Uterus (tissue), 4 donors: ENCODE measurements at places on chromosomes 7 and 10.

GRCh38 chr7:122132341-122132740, 11.7 kb downstream of the AASS start:
- no peak for DNase-seq

DNA sequence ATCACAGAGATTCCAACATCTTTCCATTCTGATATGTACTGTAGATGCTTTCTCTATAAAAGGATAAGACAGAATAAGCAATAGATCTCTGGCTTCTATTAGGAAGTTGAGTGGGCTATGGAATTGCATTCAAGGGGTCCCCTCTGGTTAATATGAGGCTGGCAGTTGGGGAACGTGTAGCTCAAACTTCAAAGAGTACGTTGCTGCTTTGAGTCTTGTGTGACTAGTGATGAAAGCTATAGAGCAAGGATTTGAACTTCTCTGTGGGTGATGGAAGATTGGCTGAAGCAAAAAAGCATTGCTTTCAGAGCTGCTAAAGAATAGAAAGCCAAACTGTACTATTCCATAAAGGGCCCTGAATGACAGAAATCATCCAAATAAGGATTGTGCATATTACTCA, 6.4 kb downstream of the WEE2 start:
- DNase-seq, result no peak

- DNase-seq, result no peak
Observed at GRCh38 chr10:99358101-99358500, 28.9 kb downstream of the CNNM1 start.

- DNase-seq, result no peak
Observed at GRCh38 chr10:115957012-115957399, 316.0 kb downstream of the GFRA1 start.

DNA sequence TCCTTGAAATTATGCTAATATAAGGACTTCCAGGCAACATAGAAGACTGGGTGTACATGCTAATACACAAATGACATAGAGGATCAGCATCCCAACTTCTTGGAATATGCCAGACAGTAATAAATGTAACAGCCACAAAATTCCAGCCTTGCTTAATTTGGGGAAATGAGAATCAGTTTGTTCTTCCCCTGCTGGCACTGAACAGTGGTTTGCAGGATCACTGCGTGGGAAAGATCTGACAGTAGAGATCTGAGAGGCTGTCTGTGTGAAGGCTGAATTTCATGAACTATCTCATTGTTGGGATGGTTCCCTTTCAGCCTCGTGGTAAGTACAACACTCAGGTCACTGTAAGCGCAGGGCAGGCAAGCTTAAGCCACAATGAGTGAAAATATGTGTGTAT, 1078.0 kb downstream of the LRMDA start:
- DNase-seq, result no peak

DNA sequence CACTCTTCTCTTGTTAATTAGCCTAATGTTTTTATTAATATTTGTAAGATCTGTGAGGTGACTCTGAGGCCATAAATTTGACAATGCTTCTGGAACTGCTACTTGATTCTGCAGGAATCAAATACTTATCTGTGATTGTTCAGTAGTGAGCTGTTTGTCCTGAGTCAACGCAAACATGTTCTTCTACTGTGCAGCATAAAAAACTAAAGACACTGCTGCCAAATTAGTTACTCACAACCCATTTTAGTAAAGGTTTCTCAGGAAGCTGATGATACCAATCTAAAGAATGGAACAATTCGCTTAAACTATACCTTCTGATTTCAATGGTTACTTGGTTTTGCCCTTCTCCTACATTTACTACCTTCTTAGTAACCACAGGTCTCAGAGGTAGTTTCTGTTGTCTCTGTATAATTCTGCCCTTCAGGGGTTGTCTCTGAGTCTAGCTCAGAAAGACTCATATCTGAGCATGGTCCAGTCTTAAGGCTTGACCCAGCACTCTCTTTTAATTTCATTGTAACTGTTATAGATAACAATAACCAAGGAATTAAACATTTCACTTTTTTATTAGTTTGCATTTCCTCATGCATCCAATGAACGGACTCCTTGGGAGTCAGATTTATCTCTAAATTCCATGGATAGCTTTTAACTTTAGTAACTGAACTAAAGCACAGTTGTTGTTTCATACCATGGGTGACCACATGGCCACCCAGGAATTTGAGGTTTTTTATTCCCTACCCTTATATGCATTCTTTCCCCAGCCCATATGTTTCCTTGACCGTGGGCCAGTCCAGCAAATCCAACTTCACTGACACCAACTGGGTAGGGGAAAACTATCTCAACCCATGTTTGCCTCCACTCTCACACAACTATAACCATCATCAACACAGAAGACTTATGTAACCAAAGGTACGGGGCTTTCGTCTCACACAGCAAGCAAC, 309.5 kb upstream of the TEX47 start:
- no peak for DNase-seq

DNA sequence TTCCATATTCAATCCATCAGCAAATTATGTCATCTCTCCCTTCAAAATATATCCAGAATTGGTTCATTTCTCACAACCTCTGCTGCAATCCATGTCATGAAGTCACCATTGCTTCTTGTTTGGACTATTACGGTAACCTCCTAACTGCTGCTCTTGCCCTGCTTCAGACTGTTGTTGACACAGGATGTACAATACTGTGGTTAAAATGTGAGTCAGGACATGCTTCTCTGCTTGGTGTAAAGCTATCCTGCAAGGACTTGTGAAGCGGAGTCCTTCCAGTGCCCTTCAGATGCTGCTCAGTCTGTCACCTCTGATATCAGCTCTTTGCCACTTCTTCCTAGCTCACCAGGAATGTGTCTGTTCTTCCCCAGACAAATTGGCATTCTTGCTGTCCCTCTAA, 10.4 kb upstream of the NXPH1 start:
- DNase-seq, result no peak

DNA sequence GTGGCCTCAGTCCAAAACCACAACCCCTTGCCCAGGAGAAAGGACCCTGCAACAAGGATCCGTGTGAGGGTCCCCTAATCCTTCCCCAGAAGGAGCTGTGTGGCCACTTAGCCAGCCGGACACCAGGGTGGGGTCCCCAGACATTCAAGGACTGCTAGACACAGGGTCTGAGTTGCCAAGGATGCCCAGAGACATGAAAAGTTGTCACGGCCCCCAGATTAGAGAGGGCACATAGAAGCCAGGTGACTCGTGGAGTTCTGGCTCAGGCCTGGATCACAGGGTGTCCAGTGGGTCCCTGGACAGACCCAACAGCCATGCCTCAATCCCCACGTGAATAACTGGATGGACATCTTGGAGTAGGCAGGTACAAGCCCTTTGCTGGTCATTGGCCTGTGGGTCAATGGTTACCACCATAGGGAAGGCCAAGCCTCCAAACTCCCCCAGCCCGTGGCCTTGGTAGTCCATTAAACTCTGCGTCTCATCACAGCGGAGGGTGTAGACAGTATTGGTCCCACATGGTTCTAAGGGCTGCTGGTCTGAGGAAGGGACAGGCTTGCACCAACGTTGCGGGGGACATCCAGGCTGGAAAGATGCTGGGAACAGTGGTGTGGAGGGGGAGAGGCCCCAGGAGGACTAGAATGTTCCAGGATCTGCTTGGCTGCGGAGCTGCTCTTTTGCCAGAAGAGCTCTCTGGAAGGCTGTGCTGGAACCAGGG, 205.9 kb upstream of the PPP2R2D start:
- DNase-seq, result no peak

GRCh38 chr10:31074722-31075086, 43.0 kb upstream of the ZNF438 start:
- DNase-seq, result no peak

DNA sequence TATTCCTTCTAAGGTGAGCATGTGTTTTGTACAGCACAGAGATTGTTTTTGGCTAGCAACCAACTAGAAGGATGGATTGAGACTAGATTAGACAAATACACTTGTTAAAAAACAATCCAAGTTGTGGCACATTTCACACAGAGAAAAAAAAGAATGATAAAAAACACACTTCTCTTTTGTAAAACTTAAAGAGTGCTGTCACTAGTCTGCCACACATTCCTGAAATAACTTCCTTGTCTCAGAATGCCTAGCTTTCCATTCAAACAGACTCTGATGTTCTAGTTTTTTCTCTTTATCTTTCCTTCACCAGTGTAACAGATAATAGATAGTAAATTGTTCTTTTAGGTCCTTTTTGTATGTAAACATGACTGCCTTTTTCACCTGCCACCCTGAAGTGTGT, 11.4 kb downstream of the DLD start:
- DNase-seq, result no peak

DNA sequence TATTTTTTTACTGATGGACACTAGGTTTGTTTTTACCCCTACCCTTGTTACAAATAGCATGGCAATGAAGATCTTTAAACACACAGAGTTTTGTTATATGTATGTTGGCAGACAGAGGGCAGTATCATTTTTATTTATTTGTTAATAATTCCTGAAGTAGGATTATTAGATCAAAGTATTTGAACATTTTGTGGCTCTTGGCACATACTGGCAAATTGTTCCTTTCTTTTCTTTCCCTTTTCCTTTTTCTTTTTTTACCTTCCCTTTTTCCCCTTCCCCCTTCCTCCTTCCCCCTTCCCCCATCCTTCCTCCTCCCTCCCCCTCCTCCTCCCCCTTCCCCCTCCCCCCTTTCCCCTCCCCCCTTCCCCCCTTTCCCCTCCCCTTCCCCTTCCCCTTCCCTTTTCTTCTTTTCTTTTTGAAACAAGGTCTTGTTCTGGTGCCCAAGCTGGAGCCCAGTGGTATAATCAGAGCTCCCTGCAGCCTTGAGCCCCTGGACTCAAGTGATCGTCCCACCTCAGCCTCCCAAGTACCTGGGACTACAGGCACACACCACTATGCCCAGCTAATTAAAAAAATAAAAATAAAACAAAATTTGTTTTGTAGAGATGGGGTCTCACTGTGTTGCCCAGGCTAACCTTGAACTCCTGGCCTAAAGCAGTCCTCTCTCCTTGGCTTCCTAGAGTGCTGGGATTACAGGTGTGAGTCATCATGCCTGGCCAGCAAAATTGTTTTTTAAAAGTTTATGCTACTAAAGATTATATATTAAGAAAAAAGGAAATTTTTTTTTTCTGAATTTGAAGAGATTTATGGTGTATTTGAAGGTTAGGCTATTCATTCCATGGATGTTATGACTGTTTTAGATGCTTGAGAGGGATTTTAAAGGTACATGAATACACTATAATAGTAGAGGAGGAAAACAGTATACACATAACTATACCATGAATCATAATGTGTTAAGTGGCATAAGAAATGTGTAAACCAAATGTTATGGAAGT, 39.3 kb downstream of the SEPTIN7 start:
- DNase-seq, result no peak

GRCh38 chr10:79066411-79067240, 2.1 kb upstream of the ZMIZ1 start:
- no peak for DNase-seq

GRCh38 chr10:5518143-5518542, 6.6 kb upstream of the CALML3 start:
- no peak for DNase-seq

- no peak for DNase-seq
Observed at GRCh38 chr7:74542558-74543117, 88.9 kb downstream of the GTF2IRD1 start.

- no peak for DNase-seq
Observed at GRCh38 chr10:100510533-100511308, 8.9 kb downstream of the SEC31B start.

- no peak for DNase-seq
Observed at GRCh38 chr10:21130108-21130507, 233.0 kb upstream of the NEBL start.

- no peak for DNase-seq
Observed at GRCh38 chr10:28637346-28637745, 40.0 kb upstream of the BAMBI start.

DNA sequence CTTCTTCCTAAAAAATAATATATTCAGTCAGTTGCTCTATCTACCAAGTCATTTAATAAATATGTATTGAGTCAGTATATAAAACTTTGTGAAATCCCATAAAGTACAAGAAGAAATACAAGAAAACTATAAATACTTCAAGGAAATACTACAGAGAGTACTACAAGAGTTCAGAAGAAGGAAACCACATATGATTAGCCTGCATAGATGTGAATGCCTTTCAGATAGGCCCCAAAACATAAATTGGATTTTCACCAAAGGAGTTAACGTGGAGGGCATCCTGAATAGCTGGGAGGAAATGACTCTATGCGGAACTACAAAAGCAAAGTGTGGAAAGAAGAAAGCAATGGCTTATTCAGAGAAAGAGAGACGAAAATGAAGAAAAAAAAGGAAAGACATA, 120.1 kb downstream of the LRRN3 start:
- DNase-seq, result no peak

- no peak for DNase-seq
Observed at GRCh38 chr10:71294856-71295255, 24.2 kb upstream of the SLC29A3 start.

DNA sequence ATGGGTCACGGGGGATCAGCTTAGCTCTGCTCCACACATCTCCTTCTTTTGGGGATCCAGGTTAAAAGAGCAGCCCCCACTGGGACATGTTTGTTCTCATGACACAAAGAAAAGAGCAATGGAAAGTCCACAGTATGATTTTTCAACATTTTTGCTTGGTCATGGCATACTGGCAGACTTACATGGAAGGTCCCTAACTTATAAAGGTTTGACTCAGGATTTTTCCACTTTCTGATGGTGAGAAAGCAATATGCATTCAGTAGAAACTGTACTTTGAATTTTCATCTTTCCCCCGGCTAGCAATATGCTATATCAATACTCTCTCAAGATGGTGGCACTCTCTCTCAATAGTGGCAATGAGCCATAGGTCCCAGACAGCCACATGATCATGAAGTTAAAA, 227.7 kb upstream of the LRRN3 start:
- no peak for DNase-seq

GRCh38 chr7:42672339-42672999, 239.4 kb downstream of the C7orf25 start:
- DNase-seq, result no peak

GRCh38 chr7:8389593-8390261, 43.7 kb upstream of the NXPH1 start:
- no peak for DNase-seq

GRCh38 chr7:13106513-13106912, 419.1 kb downstream of the ARL4A start:
- no peak for DNase-seq

- no peak for DNase-seq
Observed at GRCh38 chr7:18590744-18591340, 95.3 kb downstream of the HDAC9 start.

- DNase-seq, result no peak
Observed at GRCh38 chr7:15593382-15593781, 31.6 kb upstream of the AGMO start.

- DNase-seq, result no peak
Observed at GRCh38 chr7:42407021-42407710, 170.2 kb upstream of the GLI3 start.

DNA sequence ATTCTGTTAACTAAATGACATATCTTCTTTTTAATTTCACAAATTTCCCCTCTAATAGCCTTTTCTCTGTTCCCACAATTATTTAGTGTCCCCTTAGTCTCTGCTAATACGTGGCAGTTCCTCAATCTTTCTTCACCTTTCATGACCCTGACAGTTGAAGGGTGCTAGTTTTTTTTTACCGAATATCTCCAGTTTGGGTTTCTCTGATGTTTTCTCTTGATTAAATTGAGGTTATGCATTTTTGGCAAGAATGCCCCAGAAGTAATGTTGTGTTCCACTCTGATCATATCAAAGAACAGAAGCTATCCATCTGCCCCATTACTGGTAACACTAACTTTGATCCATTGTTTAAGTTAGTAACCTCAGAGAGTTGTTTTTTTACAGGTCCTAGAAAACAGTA, 133.6 kb upstream of the ASAH2 start:
- no peak for DNase-seq

- no peak for DNase-seq
Observed at GRCh38 chr10:96279191-96279641, 7.8 kb upstream of the BLNK start.

- DNase-seq, result no peak
Observed at GRCh38 chr10:123133541-123134342, 2.0 kb upstream of the HMX3 start.
